ENCODE measurements at places on chromosomes 2 and 18. TPM values are rescaled to one million over a fixed set of nuclear protein-coding genes. Genes with fewer than 3 reads are reported as not detected.

PCARE gene
- total RNA-seq: not detected

ZNF521 gene
- total RNA-seq: 88.7 TPM

LYPD6 gene
- 0.23 TPM for total RNA-seq

MC5R gene
- total RNA-seq: not detected

DNA sequence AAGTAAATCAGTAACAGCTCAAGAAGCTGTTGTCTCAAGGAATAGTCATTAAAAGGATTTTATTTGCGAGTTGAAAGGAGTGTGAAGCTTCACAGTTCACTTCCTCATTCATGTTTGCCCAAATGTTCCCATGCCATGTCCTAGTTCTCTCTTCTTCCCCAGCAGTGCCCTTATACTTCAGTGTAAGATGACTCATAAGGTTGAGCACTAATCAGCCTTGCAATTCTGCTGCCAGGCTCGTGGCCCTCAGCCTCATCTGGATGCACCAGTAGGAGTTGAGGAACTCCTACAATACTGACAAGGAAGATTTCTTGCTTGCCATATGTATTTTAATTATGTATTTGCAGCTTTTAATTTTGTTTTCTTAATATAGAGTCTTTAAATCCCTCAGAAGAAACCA lies 1980.4 kb downstream of the SUCLG1 start:
- no peak for DNase-seq

GRCh38 chr18:62498616-62499262 lies 24.1 kb upstream of the ZCCHC2 start:
- no peak for DNase-seq

DNA sequence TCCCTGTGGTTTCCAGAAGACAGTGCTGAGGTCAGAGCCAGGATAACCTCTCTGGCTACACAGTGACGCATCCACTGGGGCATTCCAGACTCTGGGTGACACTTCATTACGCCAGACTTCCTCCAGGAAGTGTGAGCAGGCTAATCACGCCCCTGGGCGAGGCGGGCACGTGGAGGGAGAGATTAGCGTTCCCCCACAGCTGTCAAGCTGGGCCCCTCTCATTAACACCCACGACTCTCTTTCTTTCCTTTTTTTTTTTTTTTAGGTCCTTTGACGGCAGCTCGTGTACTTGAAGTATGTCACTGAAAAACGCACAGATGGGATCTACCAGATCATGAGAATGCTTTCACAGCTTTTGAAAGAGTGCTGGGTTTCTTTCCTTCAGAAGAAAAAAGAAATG lies 274.6 kb downstream of the AFF3 start:
- no peak for DNase-seq

DNA sequence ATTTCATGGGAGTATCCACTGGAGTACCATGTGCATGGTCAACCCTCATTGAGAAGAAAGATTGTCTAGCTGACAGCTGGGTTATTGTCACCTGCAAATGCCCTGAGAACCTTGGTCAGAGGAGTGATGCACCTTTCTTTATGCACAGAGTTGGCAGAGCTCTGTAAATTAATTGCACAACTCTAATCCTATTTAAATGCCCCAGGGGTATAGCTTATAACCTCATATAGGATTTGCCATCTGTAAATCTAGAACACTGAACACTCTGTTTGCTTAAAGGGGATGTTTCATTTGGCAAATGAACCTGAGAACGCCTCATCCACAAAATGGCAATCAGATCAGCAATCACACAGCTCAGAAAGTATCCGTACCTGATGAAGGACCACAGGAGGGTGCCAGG lies 71.8 kb upstream of the SP5 start:
- no peak for DNase-seq

All from aorta (tissue), 5 donors.